ENCODE measurements at places on chromosomes 5 and 9.

DNA sequence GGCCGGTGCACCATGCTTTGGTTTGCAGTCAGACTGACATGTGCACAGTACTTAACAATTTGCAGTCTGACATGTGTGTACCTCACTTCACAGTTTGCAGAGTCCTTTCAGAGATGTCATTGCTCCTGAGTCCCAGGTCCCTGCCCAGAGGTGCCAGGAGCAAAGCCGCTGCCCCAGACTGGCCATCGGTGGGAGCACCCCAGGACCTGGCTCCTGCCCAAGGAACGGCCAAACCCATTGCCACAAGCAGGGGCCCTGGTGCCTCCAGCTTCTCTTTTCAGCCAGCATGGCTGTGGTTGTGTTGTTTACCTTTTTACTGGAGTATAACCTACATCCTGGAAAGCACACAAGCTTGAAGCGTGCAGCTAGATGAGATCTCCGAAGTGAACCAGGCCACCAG is 28.6 kb downstream of the RASGEF1C start:
- no peak for DNase-seq

GRCh38 chr9:90547896-90548295 is 94.7 kb downstream of the DIRAS2 start:
- DNase-seq, result no peak

DNA sequence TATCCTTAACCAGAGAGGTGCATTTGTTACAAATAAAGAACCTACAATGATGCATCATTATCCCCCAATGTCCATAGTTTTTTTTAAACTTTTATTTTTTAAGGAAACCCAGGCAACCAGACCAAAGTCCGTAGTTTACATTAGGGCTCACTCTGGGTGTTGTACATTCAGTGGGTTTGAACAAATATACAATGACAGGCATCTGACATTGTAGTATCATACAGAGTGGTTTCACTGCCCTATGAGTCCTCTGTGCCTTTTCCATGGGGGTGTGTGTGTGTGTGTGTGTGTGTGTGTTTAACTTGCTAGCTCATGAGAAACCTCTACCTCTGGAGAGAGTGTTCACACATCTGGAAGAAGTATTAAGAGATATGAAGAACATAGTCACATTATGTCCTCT is 141.5 kb downstream of the KDM4C start:
- no peak for DNase-seq

GRCh38 chr5:61801174-61801573 is 469.1 kb downstream of the ZSWIM6 start:
- DNase-seq, result no peak
